HepG2 (cell line): ENCODE measurements at places on chromosomes 7 and 10. TPM values are rescaled to one million over a fixed set of nuclear protein-coding genes. Genes with fewer than 3 reads are reported as not detected.

The TMEM176A gene
- not detected in 2 replicates for total RNA-seq

DNA sequence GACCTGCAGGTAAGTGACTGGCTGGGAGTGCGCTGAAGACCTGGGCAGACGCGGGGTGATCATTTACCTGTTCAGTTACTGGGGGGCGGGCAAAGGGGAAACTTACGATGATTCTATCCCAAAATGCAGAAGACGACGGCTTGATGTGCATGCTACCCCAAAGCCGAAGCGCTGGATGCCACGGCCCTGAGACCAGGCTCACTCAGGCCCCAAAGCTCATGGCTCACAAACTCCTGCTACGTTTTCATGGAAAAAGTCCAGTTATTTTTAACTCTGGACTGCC lies 200.6 kb downstream of the DIP2C start:
- no peak overlapping the region for H3K27ac ChIP-seq
- no peak overlapping the region for H3K4me3 ChIP-seq
- no peaks in the 10 kb centered on the region for H3K36me3 ChIP-seq
- DNase-seq: no peak

DNA sequence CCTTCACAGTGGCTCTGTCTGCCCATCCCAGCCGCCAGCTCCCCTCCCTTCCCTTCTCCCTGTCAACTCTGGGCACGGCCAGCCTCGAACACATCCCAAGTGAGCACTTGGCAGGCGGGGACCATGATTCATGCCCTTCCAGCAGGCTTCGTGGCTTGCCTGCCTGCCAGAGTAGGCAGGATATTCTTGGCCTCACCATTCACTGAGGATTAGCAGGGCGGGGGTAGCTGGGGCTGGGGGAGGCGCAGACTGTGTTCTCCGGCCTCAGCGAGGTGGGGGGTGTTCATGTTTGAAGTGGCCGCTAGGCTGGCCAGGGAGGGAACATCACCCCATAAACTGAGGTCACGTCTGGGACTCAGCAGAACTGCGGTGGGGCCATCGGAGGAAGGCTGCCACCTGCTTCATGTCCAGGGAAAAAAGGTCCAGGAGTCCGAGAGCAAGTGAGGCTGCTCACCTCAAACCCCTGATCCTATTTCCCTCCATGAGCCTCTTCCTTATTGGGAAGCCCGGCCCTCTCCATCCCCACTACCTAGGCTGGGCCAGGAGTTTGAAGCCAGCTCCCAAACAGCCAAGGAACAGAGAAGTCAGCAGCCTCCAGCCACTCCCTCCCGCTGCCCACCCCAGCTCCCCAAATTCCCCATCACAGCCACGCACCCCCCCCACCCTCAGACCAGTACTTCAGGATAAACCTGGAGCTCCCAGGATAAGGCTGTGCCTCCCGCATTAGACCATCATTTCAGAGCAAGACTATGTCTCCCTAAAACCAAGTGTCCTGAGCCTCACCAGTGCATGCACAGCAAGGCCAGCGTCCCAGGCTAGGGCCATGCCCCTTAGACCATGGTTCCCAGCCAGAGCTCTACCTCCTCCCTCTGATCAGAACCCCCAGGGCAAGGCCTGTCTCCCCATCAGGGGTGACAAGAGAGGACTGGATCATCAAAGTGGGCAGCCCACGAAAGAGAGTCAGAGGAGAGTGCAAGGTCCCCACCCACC lies 42.8 kb upstream of the RABGEF1 start:
- no peaks in the 10 kb centered on the region; the same call in 1 of the 2 replicates for H3K36me3 ChIP-seq
- no peaks in the 10 kb centered on the region for H3K27me3 ChIP-seq
- no peak overlapping the region for H3K4me3 ChIP-seq
- DNase-seq: peak; percentile 33

The PDZD7 gene
- total RNA-seq: 0.60 and 0.73 TPM in 2 replicates

- H3K4me1 ChIP-seq: no peaks in the 10 kb centered on the region
- no peaks in the 10 kb centered on the region for H3K36me3 ChIP-seq
- no peak for DNase-seq
- H3K4me3 ChIP-seq: no peak overlapping the region
- no peak overlapping the region for H3K27ac ChIP-seq
These were observed 10.8 kb downstream of the PDE1C start for GRCh38 chr7:32059289-32060011.

DNA sequence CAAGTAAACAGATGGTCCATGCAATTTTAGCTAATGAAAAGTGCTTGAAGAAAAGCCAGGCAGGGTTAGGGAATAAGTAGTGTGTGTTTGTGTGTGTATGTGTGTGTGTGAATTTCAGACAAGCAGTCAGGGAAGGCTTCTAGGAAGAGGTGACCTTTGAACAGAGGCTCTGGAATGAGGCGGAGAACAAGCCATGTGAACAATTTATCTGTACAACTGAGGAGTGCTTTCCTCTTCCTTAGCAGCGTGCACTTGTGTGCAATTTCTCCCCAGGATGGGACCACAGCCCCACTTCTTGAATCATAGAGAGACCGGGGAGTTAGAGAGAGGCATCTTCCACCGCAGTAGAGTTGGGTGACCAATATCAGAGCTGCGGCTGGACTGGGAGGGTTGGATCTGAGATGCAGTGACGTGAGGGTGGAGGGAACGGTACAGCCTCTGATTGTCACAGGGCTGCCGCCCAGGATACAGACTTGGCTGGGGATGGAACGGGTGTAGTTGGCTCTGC lies 69.2 kb upstream of the FAM171A1 start:
- peaks cover 20% of the 10 kb centered on the region for H3K4me1 ChIP-seq
- no peaks in the 10 kb centered on the region; the same call in 1 of the 2 replicates for H3K27me3 ChIP-seq
- no peak for DNase-seq
- H3K36me3 ChIP-seq: no peaks in the 10 kb centered on the region
- H3K4me3 ChIP-seq: no peak overlapping the region; the same call in none of the 2 replicates

DNA sequence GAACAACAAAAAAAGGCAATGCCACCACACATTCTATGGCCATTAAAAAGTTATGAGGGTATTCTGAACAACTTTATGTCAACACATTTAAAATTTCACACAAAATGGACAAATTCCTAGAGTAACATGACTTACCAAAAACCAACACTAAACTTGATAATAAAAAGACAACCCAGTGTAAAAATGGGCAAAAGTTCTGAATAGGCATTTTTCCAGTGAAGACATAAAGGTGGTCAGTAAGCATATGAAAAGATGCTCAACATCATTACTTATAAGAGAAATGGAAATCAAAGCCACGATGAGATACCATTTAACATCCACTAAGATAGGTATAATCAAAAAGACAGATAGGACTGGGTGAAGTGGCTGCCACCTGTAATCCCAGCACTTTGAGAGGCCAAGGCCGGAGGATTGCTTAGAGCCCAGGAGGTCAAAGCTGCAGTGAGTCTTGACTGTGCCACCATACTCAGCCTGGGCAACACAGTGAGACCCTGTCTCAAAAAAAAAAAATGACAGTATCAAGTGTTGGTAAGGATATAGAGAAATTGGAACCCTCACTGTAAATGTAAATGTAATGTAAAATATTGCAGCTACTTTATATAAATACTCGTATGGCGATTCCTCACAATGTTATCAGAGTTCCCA lies 71.1 kb upstream of the OIT3 start:
- DNase-seq: no peak
- H3K36me3 ChIP-seq: no peaks in the 10 kb centered on the region

- no peaks in the 10 kb centered on the region for H3K4me1 ChIP-seq
- peaks cover 4% of the 10 kb centered on the region for H3K27me3 ChIP-seq
- no peak overlapping the region for H3K27ac ChIP-seq
- H3K36me3 ChIP-seq: no peaks in the 10 kb centered on the region
These were observed 125.3 kb downstream of the ADARB2 start for GRCh38 chr10:1611936-1612550.

The SPDYE11 gene
- not detected in 2 replicates for total RNA-seq

GRCh38 chr10:52472406-52473146 lies 158.5 kb downstream of the DKK1 start:
- no peak overlapping the region for H3K4me3 ChIP-seq
- H3K36me3 ChIP-seq: no peaks in the 10 kb centered on the region
- H3K27me3 ChIP-seq: no peaks in the 10 kb centered on the region
- H3K27ac ChIP-seq: no peak overlapping the region
- H3K4me1 ChIP-seq: peaks cover 19% of the 10 kb centered on the region

The ZC3HAV1L gene
- total RNA-seq: 8.4 and 11.5 TPM in 2 replicates

The SLC16A9 gene
- total RNA-seq: 0.07 and 0.09 TPM in 2 replicates

- H3K27ac ChIP-seq: peak overlapping the region; percentile 72
- H3K36me3 ChIP-seq: peaks cover 7% of the 10 kb centered on the region; the same call in 2 of the 3 replicates
- DNase-seq: peak; percentile 78
- peaks cover 28% of the 10 kb centered on the region for H3K4me1 ChIP-seq
These were observed 14.2 kb downstream of the ENTPD7 start for GRCh38 chr10:99673492-99673891.

GRCh38 chr7:36079446-36080025 lies 73.5 kb upstream of the EEPD1 start:
- peak; percentile 21 for DNase-seq
- no peaks in the 10 kb centered on the region for H3K27me3 ChIP-seq
- peaks cover 22% of the 10 kb centered on the region for H3K4me1 ChIP-seq
- no peak overlapping the region for H3K4me3 ChIP-seq
- no peak overlapping the region for H3K27ac ChIP-seq
- H3K36me3 ChIP-seq: no peaks in the 10 kb centered on the region
